ENCODE measurements at places on chromosomes 12 and 14.

GRCh38 chr12:8658346-8658745, 4.3 kb downstream of the MFAP5 start:
- no peak for DNase-seq

GRCh38 chr14:55026441-55026792, 482 bp downstream of the WDHD1 start:
- DNase-seq = no peak

DNA sequence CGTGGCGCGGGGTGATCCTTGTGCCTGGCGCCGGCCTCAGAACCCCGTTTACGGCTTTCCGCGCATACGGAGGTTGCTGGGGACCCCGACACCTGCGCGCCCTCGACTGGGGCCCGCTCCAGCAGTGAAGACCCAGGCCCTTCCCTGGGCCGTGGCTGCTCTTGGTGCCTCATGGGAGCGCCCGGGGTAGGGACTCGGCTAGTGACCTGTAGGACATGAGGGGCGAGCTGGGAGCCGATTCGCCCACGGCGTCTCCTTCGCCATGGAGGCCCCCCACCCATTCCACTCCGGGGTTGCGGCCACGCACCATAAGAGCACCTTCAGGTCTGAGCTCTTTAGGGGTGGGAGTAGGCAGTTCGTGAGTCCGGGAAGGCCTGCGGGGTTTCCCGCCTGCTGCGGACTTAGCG, 14.2 kb upstream of the PAX9 start:
- no peak for DNase-seq

DNA sequence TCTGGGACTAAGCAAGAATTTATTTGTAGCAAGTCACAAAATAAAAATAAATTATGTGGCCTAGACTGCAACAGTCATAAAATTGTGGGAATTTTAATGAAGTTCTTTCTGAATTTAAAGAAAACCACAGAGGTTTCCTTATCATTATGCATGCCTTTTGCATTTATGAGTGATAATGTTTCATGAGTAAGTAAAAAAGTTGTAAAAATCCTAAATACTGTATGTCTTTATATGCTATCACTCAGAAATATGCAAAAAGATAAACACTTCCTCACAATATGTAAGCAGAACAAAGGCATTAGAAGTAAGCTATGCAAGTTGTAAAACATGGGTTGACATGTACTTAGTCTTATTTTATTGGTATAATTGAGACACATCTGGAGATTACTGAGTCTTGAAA, 239.4 kb upstream of the PDE3A start:
- no peak for DNase-seq

- DNase-seq = no peak
Observed at GRCh38 chr12:122081697-122082221, 3.2 kb downstream of the MLXIP start.

- no peak for DNase-seq
Observed at GRCh38 chr12:126021675-126022074, 956.4 kb downstream of the AACS start.

DNA sequence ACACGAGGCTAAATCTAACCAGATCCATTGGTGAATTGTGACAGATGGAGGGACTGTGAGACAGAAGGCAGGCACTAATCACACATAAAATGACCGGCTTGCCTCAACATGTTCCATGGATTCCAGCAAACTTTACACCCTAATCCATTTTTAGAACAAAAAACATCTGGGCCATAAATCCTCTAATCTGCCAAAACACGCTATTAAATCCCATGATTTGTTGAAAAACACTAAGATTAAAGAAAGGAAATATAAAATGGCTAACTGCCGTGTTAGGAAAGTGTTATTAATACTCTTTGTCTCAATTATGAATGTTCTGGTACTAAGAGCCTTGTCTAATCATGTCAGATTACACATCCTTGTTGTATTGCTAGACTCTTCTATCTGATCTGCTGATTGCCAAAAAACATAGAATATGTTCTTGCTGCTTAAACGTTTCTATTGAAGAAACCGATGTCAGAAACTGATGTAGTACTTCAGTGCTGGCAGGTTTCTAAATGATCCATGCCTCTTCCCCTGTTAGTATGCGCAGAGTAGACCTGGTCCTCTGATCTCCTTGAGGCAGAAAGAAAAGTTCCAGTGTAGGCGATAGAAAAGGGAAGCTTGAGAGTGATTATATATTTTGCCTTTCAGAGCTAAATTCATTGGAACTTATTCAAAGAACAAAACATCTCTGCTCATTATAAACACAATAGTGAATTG, 384.9 kb downstream of the SOX5 start:
- no peak for DNase-seq

GRCh38 chr12:111426344-111427185, 20.8 kb downstream of the SH2B3 start:
- no peak for DNase-seq

- DNase-seq = no peak
Observed at GRCh38 chr14:69079747-69080146, 73.2 kb downstream of the DCAF5 start.

DNA sequence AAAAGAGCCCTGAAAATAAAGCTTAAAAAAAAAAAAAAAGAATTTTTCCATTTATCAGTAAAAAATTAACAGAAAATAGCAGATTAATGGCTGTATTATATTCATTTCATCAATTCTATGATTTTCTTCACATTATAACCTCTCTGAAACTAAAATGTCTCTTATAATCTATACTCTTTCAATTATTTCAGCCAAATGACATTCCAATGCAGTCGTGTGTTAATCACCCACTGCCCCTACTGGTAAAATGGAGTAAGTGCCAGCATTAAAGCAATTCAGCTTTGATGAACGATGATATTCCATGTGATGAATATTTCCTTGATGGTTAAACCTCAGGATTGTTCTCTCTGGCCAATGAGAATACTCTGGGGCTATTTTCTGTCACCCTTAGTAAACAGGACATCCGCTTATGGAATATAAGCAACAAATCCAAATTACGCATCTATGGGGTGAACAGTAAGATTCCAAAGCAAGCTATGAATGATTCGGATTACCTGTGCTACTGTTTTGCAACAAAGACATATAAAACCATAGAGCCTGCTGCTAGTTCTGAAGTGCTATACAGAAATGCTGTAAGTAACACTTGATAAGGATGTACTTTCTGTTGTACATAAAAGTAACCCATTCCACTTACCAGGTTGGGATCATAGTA, 20.3 kb upstream of the SYCP3 start:
- DNase-seq = no peak

DNA sequence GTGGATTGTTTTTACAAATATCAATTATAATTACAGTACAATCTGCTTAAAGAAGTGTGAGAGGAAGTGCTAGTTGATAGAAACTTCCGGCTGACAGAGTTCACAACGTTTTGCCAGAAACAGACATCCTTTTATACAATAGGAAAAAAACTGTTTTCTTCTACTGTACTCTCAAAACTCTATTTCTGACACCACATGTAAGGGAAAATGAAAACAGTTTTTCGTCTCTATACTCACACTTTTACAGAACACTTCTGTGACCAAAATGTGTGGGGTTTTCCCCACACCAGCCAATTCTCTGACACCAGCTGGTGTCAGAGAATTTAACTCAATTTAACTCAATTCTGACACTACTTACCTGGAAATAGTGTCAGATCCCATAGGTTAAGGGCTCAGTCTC, 24.2 kb upstream of the HIF1A start:
- DNase-seq = peak; percentile 26

DNA sequence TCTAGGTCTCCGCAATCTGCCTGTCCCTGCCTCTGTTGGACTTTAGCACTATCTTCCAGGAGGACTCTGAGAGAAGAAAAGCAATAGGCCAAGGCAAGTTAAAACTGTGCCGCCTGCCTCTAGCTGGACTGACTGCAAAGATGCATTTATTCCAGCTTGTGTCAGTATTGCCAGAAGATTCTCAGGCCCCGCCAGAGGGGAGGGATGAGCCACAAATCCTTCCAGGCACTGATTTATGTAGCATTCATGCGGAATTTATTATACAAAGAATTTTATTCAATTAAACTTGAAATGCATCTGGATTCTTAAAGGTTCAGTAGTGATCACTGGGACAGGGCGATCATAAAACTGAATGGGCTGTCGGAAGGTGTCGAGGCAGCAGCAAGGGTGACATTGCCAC, 19.8 kb downstream of the MMAB start:
- no peak for DNase-seq

GRCh38 chr12:65596514-65597091, 227.7 kb upstream of the HMGA2 start:
- no peak for DNase-seq

DNA sequence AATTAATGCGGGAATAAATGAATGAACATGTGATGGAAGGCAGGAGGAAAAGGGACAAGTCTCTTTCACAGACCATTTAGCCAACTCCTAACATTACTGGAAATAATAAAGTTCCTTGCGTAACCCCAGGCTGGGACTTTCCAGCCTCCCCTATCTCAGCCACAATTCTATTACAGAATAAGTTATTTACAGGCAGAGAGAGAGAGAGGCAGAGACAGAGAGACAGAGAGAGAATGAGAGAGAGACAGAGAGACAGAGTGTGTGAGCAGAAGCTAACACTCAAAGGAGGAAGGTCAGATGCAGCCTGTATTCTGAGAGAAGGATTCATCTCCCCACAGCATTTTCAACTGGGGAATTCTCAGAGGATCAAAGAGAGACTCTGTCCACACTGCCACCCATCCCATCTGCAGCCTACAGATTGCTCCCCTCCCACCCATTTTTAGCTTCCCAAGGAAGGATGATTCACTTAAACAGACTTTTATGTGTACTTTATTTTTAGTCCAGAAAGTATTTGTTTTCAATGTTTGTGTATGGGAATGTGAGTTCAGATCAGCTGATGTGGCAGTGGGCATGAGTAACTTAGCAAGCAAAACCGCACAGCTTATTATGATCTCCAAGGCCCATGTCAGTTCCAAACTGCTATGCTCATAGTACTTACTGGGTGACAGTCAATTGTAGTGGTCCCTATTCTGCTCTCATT, 165.7 kb downstream of the CAND1 start:
- no peak for DNase-seq

- DNase-seq = peak; percentile 67
Observed at GRCh38 chr14:50542941-50543418, 10.6 kb upstream of the MAP4K5 start.

GRCh38 chr12:56928262-56928661, 5.9 kb downstream of the SDR9C7 start:
- DNase-seq = no peak

DNA sequence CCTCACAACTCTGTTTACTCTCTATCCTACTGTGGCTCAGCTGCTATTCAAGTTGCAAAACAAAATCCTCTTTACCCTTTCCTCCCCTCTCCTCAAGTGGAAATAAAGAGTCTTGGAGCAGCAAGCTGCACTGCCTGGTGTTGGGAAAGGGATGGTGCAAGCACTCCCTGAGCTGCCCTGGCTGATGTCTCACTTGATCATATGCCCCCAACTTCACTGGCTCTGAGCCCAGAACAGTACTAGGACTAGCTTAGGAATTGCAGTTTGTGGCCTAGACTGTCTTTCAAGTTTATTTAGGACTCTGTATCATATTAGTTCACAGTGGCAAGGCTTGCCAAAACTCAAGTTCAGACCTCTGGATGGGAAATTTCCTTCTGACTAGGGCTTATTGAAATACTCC, 1683.8 kb upstream of the SEL1L start:
- no peak for DNase-seq

DNA sequence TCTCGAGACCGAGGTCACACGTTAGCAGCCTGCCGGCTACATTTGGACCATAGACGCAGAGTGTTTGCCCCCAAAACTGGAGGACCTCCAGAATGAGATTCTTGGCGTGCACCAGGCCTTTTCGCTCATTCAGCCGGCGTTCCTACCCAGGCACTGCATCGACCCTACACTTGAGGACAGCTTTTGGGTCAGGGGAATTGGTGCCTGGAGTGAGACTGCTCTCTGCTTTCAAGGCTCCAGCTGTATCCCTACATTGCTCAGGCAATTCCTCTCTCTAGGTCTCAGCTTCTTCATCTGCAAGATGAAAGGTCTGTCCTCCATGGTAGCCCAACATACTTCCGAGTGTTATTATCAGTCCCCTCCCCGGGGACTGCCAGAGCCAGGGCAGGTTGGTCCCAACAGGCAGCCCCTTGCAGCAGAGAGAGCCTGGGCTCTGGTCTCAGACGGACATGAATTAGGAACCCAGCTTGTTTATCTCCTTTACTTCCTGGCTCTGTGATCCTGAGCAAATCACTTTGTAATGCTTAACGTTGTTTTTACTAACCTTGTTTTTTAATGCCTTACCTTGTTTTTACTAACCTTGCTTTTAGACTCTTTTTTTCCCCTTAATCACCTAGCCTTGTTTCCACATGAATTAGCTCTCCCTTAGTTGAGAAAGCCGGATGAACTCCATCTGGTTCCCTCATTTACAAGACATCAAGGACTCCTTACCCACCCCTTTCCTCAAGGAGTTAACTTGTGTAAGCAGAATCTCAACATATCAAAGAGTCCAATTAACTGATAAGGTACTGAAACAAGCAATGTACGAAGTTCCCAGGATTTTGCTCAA, 892 bp downstream of the TCHP start:
- DNase-seq = peak; percentile 8

DNA sequence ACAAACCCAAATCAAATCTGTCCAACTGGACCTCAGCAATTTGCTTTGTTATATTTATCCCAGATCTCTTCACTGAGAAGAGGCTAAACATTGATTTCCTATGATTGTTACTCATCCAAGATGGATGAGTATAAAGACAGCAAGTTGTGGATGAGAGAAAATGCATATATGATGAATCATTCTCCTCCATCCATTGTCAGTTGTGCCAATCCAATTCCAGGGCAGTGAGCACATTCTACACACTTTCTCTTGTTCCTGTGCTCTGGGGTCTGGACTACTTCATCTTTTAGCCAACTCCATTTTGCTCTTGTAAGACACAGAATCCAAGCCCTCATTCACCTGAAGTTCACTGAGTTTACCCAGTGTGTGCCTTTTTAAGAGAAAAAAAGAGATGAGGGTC, 105.7 kb downstream of the GCH1 start:
- no peak for DNase-seq

DNA sequence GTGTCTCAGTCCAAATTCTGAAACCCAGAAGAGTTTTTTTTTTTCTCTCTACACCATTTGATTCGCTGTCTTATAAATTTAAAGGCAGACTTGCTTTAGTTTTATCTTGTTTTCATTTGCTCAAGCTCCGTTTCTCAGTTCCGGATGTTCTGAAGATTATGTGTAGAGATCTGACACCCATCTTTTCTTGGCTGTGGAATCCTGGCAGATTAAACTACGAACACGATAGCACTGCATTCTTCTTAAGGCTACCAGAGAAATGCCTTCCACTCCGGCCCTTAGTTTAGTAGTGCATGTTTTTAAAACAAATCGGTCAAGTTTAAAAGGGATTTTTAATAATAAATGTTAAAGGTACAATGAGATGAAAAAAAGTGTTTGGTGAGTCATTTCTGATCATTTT, 106.4 kb downstream of the LMO3 start:
- no peak for DNase-seq

- DNase-seq = no peak
Observed at GRCh38 chr12:4580281-4580688, 18.3 kb downstream of the DYRK4 start.

GRCh38 chr12:56487448-56488040, 417 bp downstream of the GLS2 start:
- peak; percentile 20 for DNase-seq

DNA sequence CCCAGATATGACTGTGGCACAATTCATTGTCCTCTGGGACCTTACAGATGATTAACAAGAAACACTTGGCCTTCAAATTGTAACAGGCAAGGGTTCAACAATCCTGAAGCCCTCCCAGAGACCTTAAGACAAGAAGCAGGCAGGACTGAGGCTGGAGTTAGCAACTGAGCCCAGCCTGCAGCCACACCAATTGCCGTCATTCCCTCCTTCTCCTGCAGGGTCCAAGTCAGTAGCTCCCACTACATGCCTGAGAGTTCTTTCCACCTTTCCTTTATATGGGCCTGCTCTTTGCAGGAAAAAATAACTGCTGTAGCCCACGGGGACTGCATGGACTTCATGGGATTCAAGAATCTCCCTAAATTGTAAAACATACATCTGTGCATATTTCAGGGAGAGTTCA, 2.4 kb upstream of the SERPINA4 start:
- no peak for DNase-seq
